ENCODE measurements at places on chromosomes 5 and 9. TPM values are rescaled to one million over a fixed set of nuclear protein-coding genes. Genes with fewer than 3 reads are reported as not detected.

The CCL27 gene
- total RNA-seq, result not detected

The IL3 gene
- total RNA-seq, result not detected

The YTHDC2 gene
- total RNA-seq, result 11.8 TPM

- DNase-seq, result no peak
Observed at GRCh38 chr5:88144219-88145001, 124.2 kb downstream of the TMEM161B start.

- no peak for DNase-seq
Observed at GRCh38 chr9:105971986-105972385, 277.6 kb downstream of the TMEM38B start.

- no peak for DNase-seq
Observed at GRCh38 chr9:133116346-133117231, 4.5 kb downstream of the RALGDS start.

- peak; percentile 26 for DNase-seq
Observed at GRCh38 chr9:107948086-107948485, 458.5 kb upstream of the KLF4 start.

GRCh38 chr9:71733176-71733575 is 35.1 kb downstream of the CEMIP2 start:
- no peak for DNase-seq

GRCh38 chr9:34396276-34397214 is 19.8 kb upstream of the MYORG start:
- DNase-seq, result no peak

DNA sequence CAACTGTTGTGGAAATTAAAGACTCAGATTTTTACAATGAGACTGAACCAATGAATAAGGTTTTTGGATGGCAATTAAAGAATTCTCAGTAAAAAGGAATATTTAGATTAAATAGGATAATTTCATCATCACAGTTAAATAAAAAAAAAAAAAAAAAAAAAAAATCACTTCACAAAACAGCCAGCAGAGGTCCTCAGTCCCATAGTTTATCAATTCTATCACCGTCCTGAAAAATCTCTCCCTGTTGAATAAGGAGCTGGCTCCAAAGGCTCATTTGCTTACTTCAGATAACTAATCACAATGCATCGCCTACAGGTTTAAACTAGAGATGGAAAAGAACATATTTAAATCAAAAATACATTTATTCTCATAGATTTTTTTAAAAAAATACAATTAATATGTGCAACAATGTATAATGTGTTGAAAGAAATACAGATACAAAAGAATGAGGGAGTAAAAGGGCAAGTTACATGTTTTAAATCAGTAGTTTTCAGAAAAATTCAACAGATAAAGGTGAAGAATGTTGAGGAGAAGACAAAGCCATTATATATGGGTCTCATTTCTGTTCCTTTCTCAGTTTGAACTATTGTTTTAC is 175.8 kb upstream of the CHD1 start:
- peak; percentile 46 for DNase-seq

GRCh38 chr5:97009212-97009898 is 73.5 kb downstream of the LNPEP start:
- peak; percentile 17 for DNase-seq

GRCh38 chr9:101457003-101457402 is 21.4 kb upstream of the ALDOB start:
- DNase-seq, result no peak

DNA sequence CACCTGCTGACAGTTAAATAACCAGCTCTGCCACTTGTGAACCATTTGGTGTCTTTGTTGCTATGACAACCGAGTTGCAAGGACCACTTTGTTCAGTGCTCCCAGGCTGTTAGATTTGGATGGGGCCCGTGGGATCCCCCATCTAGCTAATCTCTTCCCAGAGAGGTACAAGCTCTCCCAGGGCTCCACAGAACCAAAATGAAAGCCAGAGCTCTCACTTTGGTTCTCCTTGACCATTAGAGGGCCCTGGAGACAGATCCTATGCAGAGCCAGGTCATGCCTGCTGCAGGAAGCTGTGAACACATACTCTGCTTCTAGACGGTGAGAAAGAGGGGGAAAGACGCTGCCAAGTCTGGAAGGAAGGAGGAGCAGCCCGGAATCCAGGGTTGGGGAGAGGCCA is 224.6 kb downstream of the GABBR2 start:
- DNase-seq, result no peak

DNA sequence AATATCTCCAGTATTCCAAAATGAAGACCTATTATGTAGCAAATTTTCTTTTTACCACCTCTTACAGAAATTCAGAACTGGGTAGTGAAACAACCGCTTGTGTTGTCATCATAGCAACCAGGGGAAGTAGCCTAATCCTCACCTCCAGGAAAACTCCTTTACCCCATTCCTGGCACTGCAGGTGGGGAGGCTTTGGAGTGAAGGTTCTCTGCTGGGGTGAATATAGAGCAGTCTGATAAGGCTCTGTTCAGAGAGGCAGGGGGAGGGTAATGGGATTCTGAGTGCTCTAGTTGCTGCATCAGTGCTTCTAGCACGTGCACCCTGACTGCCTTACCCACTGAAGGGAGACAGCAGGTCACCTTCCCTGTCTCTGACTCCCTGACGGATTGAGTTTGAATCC is 116.2 kb downstream of the MAN2A1 start:
- DNase-seq, result no peak

DNA sequence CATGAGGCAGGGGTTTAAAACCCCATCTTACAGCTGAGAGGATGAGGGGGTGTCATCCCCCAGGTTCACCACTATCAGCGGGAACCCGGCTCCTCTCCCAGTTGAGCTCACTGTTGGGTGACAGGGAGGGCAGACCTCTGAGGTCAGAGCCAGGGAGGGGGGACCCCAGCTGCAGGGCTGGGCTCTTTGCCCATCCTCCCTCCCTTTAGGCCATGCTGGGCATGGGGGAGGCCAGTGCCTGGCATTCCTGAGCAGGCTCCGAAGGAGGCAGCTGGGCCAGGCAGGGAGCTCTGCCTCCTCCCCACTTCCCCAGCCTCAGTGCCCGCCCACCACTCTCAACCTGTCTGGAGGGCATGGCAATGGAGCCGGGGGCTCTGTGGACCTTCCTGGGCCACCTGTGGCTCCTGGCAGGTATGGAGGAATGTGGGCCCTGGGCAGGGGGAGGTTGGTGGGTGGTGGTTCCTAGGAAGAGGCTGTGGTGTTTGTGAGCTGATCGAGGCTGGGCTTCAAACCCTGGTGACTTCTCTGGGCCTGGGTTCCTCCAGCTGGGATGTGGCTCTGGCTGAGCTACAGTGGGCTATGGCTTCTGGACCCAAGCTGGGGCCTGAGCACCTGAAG is 12.6 kb downstream of the CRB2 start:
- DNase-seq, result no peak

DNA sequence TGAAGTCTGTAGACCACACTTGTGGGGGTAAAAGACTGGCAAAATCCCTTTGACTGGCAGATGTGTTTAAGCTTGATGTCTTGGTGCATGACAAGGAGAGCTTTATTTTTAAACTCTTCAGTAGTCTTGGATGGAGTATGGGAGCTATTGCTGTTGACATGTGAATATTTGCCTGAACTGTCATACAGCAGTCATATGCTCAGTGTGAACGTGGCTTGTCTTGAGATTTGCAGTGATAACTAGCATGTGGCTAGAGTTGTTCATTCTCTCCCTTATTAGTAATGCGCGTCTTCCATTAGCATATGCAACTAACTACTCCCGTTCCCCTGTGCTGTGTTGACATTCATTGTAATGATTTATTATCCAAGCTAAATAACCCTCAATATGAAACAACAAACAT is 523.6 kb upstream of the WWC1 start:
- no peak for DNase-seq

GRCh38 chr9:23698161-23698560 is 127.9 kb downstream of the ELAVL2 start:
- no peak for DNase-seq
